ENCODE measurements at places on chromosomes 6 and 20. TPM values are rescaled to one million over a fixed set of nuclear protein-coding genes. Genes with fewer than 3 reads are reported as not detected.

The PPP1R14C gene
- total RNA-seq = under 0.01 TPM

The MRPL18 gene
- total RNA-seq = 88.4 TPM

The GSTA3 gene
- not detected for total RNA-seq

The JPH2 gene
- total RNA-seq = 0.20 TPM

The STK38 gene
- total RNA-seq = 19.0 TPM

The C6orf58 gene
- not detected for total RNA-seq

The TCP11 gene
- total RNA-seq = 0.37 TPM

The SLC25A27 gene
- 5.9 TPM for total RNA-seq

The TNF gene
- not detected for total RNA-seq

The VNN1 gene
- total RNA-seq = not detected

The MCHR2 gene
- not detected for total RNA-seq
